ENCODE measurements at places on chromosomes 4 and X.
A peak's percentile ranks its signal among the peaks of the same experiment; 100 is the strongest.

DNA sequence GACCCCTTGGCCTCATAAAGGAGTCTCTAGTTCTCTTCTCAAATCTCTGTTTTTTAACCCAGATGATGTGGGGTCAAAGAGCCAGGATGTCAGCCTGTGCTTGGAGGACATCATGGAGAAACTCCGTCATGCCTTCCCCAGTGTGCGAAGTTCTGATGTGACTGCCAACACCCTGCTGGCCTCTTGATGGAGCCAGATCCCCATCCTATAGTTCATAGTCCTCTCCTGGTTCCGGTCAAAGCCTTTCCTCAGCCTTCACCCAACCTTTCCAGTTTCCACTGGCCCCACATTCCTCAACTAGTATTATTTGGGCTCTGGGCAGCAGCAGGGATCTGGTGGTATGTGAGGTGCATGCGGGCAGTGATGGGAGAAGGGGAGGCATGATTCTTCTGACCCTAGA, 30.7 kb downstream of the TAF7L start:
- no peak overlapping the region for H3K4me3 ChIP-seq
- no peak overlapping the region for H3K27ac ChIP-seq
- H3K27me3 ChIP-seq: no peaks in the 10 kb centered on the region
- H3K36me3 ChIP-seq: no peaks in the 10 kb centered on the region

GRCh38 chr4:20037745-20038144, 214.0 kb upstream of the SLIT2 start:
- H3K4me1 ChIP-seq: no peaks in the 10 kb centered on the region
- H3K4me3 ChIP-seq: no peak overlapping the region
- H3K27me3 ChIP-seq: no peaks in the 10 kb centered on the region
- DNase-seq: no peak
- H3K36me3 ChIP-seq: no peaks in the 10 kb centered on the region

GRCh38 chr4:40718586-40718985, 31.2 kb upstream of the NSUN7 start:
- no peaks in the 10 kb centered on the region for H3K4me1 ChIP-seq
- DNase-seq: peak; percentile 27
- no peak overlapping the region for H3K4me3 ChIP-seq
- H3K36me3 ChIP-seq: no peaks in the 10 kb centered on the region
- no peak overlapping the region for H3K27ac ChIP-seq
- H3K27me3 ChIP-seq: no peaks in the 10 kb centered on the region

GRCh38 chr4:6649216-6649615, 8.7 kb downstream of the MRFAP1 start:
- no peaks in the 10 kb centered on the region for H3K4me1 ChIP-seq
- no peak overlapping the region for H3K4me3 ChIP-seq
- no peak overlapping the region for H3K27ac ChIP-seq
- no peaks in the 10 kb centered on the region for H3K36me3 ChIP-seq

GRCh38 chr4:75876218-75876617, 26.0 kb downstream of the PPEF2 start:
- H3K4me1 ChIP-seq: no peaks in the 10 kb centered on the region
- no peak for DNase-seq
- no peaks in the 10 kb centered on the region for H3K36me3 ChIP-seq
- H3K4me3 ChIP-seq: no peak overlapping the region
- no peak overlapping the region for H3K27ac ChIP-seq

DNA sequence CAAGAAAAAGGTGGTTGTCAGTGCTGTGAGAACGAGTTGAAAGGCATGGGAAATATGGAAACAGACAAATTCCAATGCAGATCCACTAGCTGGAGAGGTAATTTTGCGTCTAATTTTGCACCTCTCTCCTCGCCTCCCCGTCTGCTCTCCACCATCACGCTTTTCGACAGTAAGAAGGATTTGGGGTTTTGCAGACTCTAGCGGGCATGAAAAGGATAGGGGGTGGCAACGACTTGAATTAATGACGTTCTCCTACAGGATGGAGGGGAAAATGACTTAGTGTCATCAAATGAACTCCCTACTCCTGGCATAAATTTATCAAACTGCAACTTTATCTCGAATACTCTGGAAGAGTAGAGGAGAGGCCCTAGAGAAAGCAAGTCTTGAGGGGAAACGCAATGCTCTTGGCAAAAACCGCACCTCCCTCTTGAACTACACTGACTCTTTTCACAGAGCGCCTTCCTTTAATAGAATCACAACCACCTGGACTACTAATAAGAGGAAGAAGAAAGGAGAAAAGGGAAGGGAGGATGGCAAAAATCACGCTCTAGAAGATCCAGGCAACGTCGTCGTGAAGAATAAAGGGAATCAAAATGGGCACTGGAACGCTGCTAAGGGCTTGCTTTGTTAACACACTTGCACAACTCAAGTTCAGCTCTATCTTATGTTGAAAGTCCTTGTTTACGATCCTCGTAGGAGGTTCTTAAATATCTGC, 871 bp upstream of the SLITRK2 start:
- no peak overlapping the region for H3K27ac ChIP-seq
- H3K36me3 ChIP-seq: no peaks in the 10 kb centered on the region
- H3K27me3 ChIP-seq: peaks cover 2% of the 10 kb centered on the region
- no peaks in the 10 kb centered on the region for H3K4me1 ChIP-seq
- no peak for DNase-seq

GRCh38 chrX:120311727-120312063, 434 bp upstream of the TMEM255A start:
- H3K36me3 ChIP-seq: no peaks in the 10 kb centered on the region
- no peaks in the 10 kb centered on the region for H3K27me3 ChIP-seq
- H3K27ac ChIP-seq: no peak overlapping the region
- DNase-seq: no peak

GRCh38 chr4:38509551-38509950, 154.4 kb upstream of the KLF3 start:
- DNase-seq: no peak
- H3K36me3 ChIP-seq: no peaks in the 10 kb centered on the region
- H3K4me3 ChIP-seq: no peak overlapping the region
- no peaks in the 10 kb centered on the region for H3K27me3 ChIP-seq

GRCh38 chr4:4269331-4269731, 20.6 kb downstream of the LYAR start:
- no peaks in the 10 kb centered on the region for H3K27me3 ChIP-seq
- DNase-seq: no peak
- H3K4me3 ChIP-seq: no peak overlapping the region
- no peak overlapping the region for H3K27ac ChIP-seq
- H3K36me3 ChIP-seq: peaks cover 11% of the 10 kb centered on the region
- no peaks in the 10 kb centered on the region for H3K4me1 ChIP-seq

- H3K36me3 ChIP-seq: no peaks in the 10 kb centered on the region
- no peak for DNase-seq
- H3K27ac ChIP-seq: no peak overlapping the region
- H3K4me3 ChIP-seq: no peak overlapping the region
- H3K4me1 ChIP-seq: no peaks in the 10 kb centered on the region
Observed at GRCh38 chr4:43374216-43374751, 481.8 kb downstream of the GRXCR1 start.

DNA sequence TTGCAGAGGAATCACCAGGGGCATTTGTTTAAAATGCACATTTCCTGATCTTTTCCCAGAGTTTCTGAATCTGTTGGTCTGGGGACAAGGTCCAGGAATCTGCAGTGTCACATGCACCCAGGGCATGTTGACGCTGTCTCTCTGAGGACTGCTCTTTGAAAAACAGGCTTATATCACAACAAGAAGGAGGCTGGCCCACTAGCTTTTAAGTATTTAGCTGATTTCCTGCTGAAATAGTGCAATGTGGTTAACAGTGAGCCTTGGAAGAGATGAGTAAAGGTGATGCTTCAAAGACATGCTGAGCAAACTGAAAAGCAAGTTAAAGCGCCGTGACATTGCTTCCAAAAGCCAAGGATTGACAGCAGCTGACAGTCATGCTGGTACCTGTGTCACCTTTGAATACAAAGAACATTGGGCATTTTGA, 18.6 kb upstream of the SEPSECS start:
- H3K4me1 ChIP-seq: peaks cover 2% of the 10 kb centered on the region
- H3K36me3 ChIP-seq: no peaks in the 10 kb centered on the region

- no peaks in the 10 kb centered on the region for H3K27me3 ChIP-seq
- H3K4me1 ChIP-seq: no peaks in the 10 kb centered on the region
- no peaks in the 10 kb centered on the region for H3K36me3 ChIP-seq
Observed at GRCh38 chrX:46268412-46268811, 276.8 kb downstream of the ZNF674 start.

GRCh38 chrX:82362550-82362949, 1145.5 kb upstream of the POU3F4 start:
- H3K36me3 ChIP-seq: no peaks in the 10 kb centered on the region
- DNase-seq: no peak
- H3K27me3 ChIP-seq: no peaks in the 10 kb centered on the region
- H3K4me3 ChIP-seq: no peak overlapping the region

DNA sequence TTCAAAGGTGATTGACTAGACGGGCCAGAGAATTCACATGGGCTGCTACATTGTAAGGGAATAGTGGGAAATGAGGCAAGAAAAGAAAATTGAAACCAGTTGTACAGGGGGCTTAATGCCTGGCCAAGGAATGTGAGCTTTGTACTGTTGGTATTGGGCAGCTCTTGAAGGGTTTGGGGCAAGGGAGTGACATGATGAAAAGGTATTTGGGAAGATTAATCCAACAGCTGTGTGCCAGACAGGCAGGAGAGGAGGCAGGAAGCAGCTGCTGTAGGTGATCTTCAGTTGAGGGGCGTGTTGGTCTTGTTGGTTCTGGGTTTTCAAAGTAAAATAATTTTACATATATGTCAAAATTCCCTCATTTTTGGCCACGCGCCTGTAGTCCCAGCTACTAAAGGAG, 384.5 kb upstream of the TENM3 start:
- no peaks in the 10 kb centered on the region for H3K36me3 ChIP-seq
- no peak overlapping the region for H3K27ac ChIP-seq
- DNase-seq: no peak
- no peak overlapping the region for H3K4me3 ChIP-seq
- no peaks in the 10 kb centered on the region for H3K27me3 ChIP-seq
